ENCODE measurements at places on chromosomes 1 and 21. TPM values are rescaled to one million over a fixed set of nuclear protein-coding genes. Genes with fewer than 3 reads are reported as not detected.

Gene POLR3C
- 49.2 TPM for total RNA-seq

Gene PDZK1
- 5.0 TPM for total RNA-seq

Gene ACOT11
- total RNA-seq = 1.3 TPM

Gene HSD3B2
- not detected for total RNA-seq

Gene DFFB
- 6.1 TPM for total RNA-seq

Gene PGBD5
- total RNA-seq = 12.9 TPM

Gene SLC16A4
- total RNA-seq = 12.4 TPM

Gene SLC6A17
- 0.35 TPM for total RNA-seq

Gene TMCC2
- total RNA-seq = 5.0 TPM

Gene OR2L13
- total RNA-seq = not detected

Gene KRTAP12-2
- not detected for total RNA-seq

Gene GBP6
- total RNA-seq = 0.65 TPM

Gene C1QC
- not detected for total RNA-seq
